ENCODE measurements at places on chromosomes 11 and 22. TPM values are rescaled to one million over a fixed set of nuclear protein-coding genes. Genes with fewer than 3 reads are reported as not detected.
A peak's percentile ranks its signal among the peaks of the same experiment; 100 is the strongest.

LRRC55 gene
- not detected for total RNA-seq

ADM gene
- total RNA-seq = 537 TPM

DNA sequence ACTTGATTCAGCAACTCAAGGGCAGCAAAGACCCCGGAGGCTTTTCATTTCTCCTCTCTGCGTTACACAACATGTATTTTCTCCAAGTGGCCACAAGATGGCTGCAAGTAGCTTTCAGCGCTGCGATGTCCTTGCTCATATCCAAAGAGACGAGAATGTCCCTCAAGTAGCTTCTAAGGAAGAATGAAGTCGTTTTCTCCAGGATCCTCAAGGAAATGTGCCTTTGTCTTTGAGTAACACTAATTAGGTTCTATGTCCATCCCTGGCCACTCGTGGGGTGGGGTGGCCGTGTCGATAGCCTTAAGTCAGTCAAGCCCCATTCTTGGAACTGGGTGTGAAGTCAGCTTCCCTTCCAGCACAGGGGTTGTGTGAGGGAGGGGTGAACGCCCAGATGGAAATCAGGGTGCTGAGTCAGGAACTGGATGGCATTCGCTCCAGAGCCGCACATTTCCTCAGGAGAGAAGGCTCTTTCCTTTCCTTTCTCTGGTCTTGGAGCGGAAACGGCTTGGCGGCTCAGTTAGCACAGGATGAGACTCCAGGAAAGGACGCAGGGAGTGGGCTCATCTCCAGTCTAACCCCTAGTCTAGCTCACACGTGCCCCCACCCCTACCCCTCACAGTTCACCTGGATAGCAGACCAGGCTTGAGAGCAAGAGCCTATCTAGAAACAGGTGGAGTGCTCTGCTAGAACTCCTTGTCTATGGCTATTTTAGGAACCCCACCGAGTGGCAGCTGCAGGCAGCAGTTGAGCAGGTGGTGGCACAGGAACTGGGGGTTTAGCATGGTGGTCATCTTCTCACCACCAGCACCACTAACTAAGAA, 44.3 kb downstream of the NNMT start:
- H3K36me3 ChIP-seq = no peaks in the 10 kb centered on the region
- peak overlapping the region; percentile 76 for H3K4me3 ChIP-seq
- no peaks in the 10 kb centered on the region for H3K27me3 ChIP-seq
- H3K27ac ChIP-seq = peak overlapping the region; percentile 55
- peaks cover 4% of the 10 kb centered on the region for H3K4me1 ChIP-seq

DNA sequence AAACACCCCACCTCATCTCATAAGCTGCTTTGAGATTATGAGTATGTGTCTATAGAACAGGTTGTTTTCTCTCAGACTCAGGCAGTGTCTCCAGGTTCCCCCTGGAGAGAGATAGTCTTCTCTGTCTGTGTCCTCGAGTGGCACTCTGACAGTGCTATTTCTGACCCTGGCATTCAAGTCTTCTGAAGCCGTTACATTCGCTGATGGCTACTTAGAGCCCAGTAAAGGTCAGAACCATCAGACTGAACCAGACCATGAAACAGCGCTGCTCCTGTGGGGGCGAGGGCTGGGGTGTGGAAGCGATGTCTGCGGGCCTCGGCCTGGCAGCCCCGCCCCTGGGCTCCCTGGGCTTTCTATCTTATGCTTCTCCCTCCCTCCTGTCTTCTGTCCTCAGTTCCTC, 23.5 kb downstream of the SHISA8 start:
- no peak overlapping the region for H3K27ac ChIP-seq
- H3K4me3 ChIP-seq = no peak overlapping the region
- H3K4me1 ChIP-seq = peaks cover 10% of the 10 kb centered on the region
- DNase-seq = no peak

DNA sequence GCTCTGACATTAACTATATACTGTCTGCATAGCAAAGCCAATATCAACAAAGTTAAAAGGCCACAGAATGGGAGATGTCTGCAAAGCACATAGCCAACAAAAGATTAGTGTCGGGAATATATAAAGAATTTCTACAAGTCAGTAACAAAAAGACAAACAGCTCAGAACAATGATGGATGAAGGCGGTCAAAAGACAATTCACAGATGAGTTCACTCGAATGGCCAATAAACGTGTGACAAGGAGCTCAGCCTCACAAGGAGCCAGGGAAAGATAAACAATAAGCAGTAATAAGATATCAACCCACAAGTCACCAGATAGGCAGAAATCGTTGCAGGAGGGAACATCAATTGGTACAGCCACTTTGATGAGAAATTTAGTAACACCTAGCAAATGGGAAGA, 106.0 kb upstream of the ISX start:
- no peaks in the 10 kb centered on the region for H3K4me1 ChIP-seq
- no peaks in the 10 kb centered on the region for H3K27me3 ChIP-seq
- DNase-seq = no peak
- H3K4me3 ChIP-seq = no peak overlapping the region
- H3K36me3 ChIP-seq = no peaks in the 10 kb centered on the region
- H3K27ac ChIP-seq = no peak overlapping the region

- no peak overlapping the region for H3K4me3 ChIP-seq
- H3K27ac ChIP-seq = no peak overlapping the region
- peaks cover 23% of the 10 kb centered on the region for H3K27me3 ChIP-seq
- H3K36me3 ChIP-seq = no peaks in the 10 kb centered on the region
Observed at GRCh38 chr11:75199412-75199955, 41.1 kb upstream of the TPBGL start.

- no peak for DNase-seq
- H3K27ac ChIP-seq = no peak overlapping the region
- no peak overlapping the region for H3K4me3 ChIP-seq
- no peaks in the 10 kb centered on the region for H3K36me3 ChIP-seq
- H3K4me1 ChIP-seq = no peaks in the 10 kb centered on the region
- H3K27me3 ChIP-seq = 0 out of 2 replicates have a peak, but pooled peaks cover 9% of the 10 kb centered on the region
Observed at GRCh38 chr11:2565447-2566222, 120.8 kb downstream of the KCNQ1 start.

GRCh38 chr11:26042113-26042512, 289.8 kb upstream of the ANO3 start:
- H3K27ac ChIP-seq = no peak overlapping the region
- DNase-seq = no peak
- no peaks in the 10 kb centered on the region for H3K4me1 ChIP-seq
- no peak overlapping the region for H3K4me3 ChIP-seq
- no peaks in the 10 kb centered on the region for H3K36me3 ChIP-seq
- no peaks in the 10 kb centered on the region for H3K27me3 ChIP-seq

GRCh38 chr11:96523656-96524055, 133.8 kb downstream of the JRKL start:
- no peak overlapping the region for H3K27ac ChIP-seq
- no peaks in the 10 kb centered on the region for H3K4me1 ChIP-seq
- H3K27me3 ChIP-seq = no peaks in the 10 kb centered on the region
- no peak for DNase-seq
- H3K36me3 ChIP-seq = no peaks in the 10 kb centered on the region
- H3K4me3 ChIP-seq = no peak overlapping the region

DNA sequence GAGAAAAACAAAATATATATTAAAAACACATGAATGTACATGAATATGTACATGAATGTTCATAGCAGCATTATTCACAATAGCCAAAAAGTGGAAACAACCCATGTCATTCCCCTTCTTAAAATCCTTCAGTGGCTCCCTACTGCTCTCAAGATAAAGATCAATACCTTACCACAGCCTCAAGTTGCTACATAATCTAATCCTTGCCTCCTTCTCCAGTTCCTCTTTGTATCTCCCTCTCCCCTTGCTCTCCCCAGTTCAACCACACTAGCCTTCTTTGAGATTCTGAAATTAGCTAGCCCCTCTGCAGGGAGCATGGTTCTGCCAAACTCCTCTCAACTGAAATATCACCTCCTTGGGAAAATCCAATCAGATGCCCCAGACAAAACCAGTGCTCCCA, 28.1 kb downstream of the MTMR2 start:
- 0 out of 2 replicates have a peak, but pooled peaks cover 7% of the 10 kb centered on the region for H3K4me1 ChIP-seq
- no peaks in the 10 kb centered on the region for H3K36me3 ChIP-seq
- H3K27me3 ChIP-seq = no peaks in the 10 kb centered on the region
- DNase-seq = no peak
- no peak overlapping the region for H3K27ac ChIP-seq

- no peaks in the 10 kb centered on the region for H3K36me3 ChIP-seq
- H3K4me1 ChIP-seq = no peaks in the 10 kb centered on the region
- H3K27ac ChIP-seq = no peak overlapping the region
- H3K4me3 ChIP-seq = no peak overlapping the region
- no peak for DNase-seq
Observed at GRCh38 chr11:121696177-121696871, 243.6 kb upstream of the SORL1-AS1 start.

GRCh38 chr11:26037716-26038115, 294.2 kb upstream of the ANO3 start:
- no peak for DNase-seq
- H3K27me3 ChIP-seq = no peaks in the 10 kb centered on the region
- H3K4me1 ChIP-seq = no peaks in the 10 kb centered on the region

DNA sequence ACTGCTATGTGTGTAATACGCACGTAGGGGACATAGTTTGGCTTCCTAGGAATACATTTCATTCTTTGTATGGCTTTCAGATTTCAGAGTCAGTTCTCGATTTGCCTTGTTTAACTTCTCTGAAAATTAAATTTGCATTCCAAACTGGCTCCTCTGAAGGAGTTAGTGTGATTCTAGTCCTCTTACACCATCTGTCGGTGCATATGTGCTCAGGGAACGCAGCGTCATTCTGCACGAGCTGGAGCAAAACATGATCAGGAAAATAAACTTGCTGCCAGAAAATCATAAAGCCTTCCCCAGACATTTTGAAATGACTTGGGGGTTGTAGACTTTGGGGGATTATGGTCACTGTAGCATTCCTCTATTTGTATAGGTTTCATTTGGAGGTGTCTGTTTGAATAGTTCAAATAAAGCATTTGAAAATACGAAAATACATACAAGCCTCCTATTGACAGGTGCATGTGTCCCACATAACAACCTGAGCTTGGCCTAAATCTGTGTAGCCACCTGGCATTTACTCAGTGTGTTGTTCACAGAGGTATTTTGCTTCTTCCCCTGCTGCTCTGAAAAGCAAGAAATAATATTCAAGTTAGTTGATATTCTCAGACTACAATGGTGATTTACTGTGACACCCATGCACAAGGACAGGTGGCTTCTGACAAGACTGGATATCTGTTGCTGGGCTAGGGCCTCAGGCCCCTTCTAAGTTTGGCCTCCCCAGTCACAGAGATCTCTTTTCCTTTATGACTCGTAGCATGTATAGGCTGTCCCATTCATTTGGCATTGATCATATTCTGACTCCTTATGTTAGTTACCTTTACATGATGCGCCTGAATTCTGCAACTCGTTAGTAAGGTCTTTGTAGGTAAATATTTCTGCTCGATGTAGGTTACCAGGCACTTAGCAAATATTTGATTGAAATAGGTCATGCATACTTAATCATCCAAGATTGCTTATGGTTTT, 81.6 kb upstream of the SORL1-AS1 start:
- H3K4me1 ChIP-seq = peaks cover 7% of the 10 kb centered on the region
- no peak overlapping the region for H3K4me3 ChIP-seq
- H3K27ac ChIP-seq = no peak overlapping the region
- DNase-seq = peak; percentile 75
- H3K27me3 ChIP-seq = peaks cover 35% of the 10 kb centered on the region
- H3K36me3 ChIP-seq = no peaks in the 10 kb centered on the region

DNA sequence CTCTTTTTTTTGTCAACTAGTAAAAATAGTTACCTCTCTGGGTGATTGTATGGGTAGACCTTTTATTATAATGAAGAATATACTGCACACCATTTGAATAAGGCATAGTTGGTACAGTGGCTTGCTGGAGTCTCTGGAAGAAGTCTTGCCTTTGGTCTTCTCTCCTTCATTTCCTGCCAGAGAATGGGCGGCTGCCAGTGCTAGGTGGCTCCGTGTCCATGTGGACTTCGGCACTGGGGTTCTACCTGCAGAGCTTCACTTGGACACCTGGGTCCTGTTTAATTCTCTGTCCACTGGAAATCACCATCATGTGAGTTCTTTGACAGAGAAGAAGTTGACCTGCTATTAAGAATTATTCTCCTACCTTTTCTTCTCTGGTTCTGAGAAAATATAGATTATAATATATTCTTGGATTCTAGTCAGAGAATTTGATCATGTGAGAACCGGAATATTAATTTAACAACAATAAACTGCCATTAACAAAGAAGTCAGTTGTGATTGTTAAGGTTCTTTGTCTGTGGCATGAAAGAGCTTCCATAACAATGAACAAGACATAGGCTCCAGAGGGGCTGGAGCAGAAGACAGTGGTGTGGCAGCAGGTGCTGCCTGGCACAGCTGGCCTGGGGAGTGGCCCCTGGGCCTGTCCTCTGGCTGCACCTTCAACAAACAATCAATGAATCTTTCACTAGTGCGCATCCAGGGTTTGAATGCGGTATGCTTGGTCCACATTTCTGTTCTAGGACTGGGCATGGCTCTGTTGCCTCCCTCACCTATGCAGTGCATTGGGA, 77.5 kb downstream of the PPFIBP2 start:
- DNase-seq = no peak
- H3K4me3 ChIP-seq = no peak overlapping the region
- H3K4me1 ChIP-seq = peaks cover 26% of the 10 kb centered on the region
- no peaks in the 10 kb centered on the region for H3K36me3 ChIP-seq
- no peak overlapping the region for H3K27ac ChIP-seq

- peak overlapping the region; percentile 42 for H3K27ac ChIP-seq
- DNase-seq = peak; percentile 66
- H3K36me3 ChIP-seq = 0 out of 2 replicates have a peak, but pooled peaks cover 4% of the 10 kb centered on the region
- H3K27me3 ChIP-seq = no peaks in the 10 kb centered on the region
Observed at GRCh38 chr22:42180349-42180842, 49.8 kb upstream of the CYP2D6 start.

- H3K4me1 ChIP-seq = peaks cover 66% of the 10 kb centered on the region
- DNase-seq = no peak
- H3K4me3 ChIP-seq = no peak overlapping the region
- H3K27me3 ChIP-seq = no peaks in the 10 kb centered on the region
Observed at GRCh38 chr11:12725055-12725862, 51.0 kb downstream of the TEAD1 start.

- H3K4me3 ChIP-seq = no peak overlapping the region
- H3K27ac ChIP-seq = no peak overlapping the region
- no peaks in the 10 kb centered on the region for H3K27me3 ChIP-seq
- H3K36me3 ChIP-seq = no peaks in the 10 kb centered on the region
Observed at GRCh38 chr22:34160141-34160783, 240.0 kb upstream of the LARGE1 start.

DNA sequence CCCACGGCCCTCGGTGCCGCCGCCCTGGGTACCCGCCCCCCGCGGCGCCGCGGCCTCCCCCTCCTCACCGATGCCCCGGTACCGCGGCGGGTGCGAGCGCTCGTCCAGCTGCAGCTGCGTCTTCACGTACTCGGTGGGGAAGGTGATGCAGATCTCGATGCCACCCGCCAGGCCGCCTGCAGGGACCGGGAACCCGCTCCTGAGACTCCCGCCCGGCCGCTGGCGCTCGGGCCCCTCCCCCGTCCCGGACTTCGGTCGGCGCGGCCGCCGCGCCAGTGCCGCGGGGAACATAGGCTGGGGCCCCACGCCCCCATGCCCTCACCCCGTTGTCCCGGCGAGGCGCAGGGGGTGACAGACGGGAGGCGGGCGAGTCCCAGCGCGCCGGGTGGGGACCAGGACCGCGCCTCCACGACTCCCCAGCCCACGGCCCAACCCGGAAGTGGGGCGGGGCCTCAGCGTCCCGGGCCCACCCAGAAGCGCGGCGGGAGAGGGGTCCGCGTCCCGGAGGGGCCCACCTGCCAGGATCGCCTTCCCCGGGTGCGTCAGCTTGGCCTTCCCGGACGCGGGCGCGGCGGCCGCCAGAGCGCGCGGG, 375 bp downstream of the SLC25A1 start:
- no peaks in the 10 kb centered on the region for H3K27me3 ChIP-seq
- H3K4me1 ChIP-seq = peaks cover 14% of the 10 kb centered on the region
- H3K4me3 ChIP-seq = peak overlapping the region; percentile 78
- no peaks in the 10 kb centered on the region for H3K36me3 ChIP-seq

- peaks cover 18% of the 10 kb centered on the region for H3K4me1 ChIP-seq
- H3K36me3 ChIP-seq = no peaks in the 10 kb centered on the region
- peak; percentile 49 for DNase-seq
Observed at GRCh38 chr11:130454491-130455252, 6.2 kb downstream of the ADAMTS15 start.
